Ovary (tissue), 10 donors: ENCODE measurements at places on chromosomes 12 and 14.

- peaks cover 6% of the 10 kb centered on the region for H3K4me1 ChIP-seq
- DNase-seq = no peak
- no peak overlapping the region for H3K27ac ChIP-seq
- no peak overlapping the region for H3K4me3 ChIP-seq
- H3K36me3 ChIP-seq = no peaks in the 10 kb centered on the region
These were observed 19.2 kb downstream of the PELI2 start for GRCh38 chr14:56137453-56137807.

GRCh38 chr12:76206677-76207072 is 122.2 kb upstream of the NAP1L1 start:
- no peaks in the 10 kb centered on the region for H3K4me1 ChIP-seq
- no peak overlapping the region for H3K4me3 ChIP-seq
- no peak overlapping the region for H3K27ac ChIP-seq

- peaks cover 2% of the 10 kb centered on the region for H3K4me1 ChIP-seq
- no peaks in the 10 kb centered on the region for H3K27me3 ChIP-seq
- no peak overlapping the region for H3K4me3 ChIP-seq
These were observed 90.2 kb downstream of the NTN4 start for GRCh38 chr12:95700316-95700785.

- no peak overlapping the region for H3K27ac ChIP-seq
- DNase-seq = no peak
- H3K27me3 ChIP-seq = no peaks in the 10 kb centered on the region
- no peaks in the 10 kb centered on the region for H3K36me3 ChIP-seq
- no peaks in the 10 kb centered on the region for H3K4me1 ChIP-seq
These were observed 190.2 kb downstream of the FSCB start for GRCh38 chr14:44316647-44317440.

DNA sequence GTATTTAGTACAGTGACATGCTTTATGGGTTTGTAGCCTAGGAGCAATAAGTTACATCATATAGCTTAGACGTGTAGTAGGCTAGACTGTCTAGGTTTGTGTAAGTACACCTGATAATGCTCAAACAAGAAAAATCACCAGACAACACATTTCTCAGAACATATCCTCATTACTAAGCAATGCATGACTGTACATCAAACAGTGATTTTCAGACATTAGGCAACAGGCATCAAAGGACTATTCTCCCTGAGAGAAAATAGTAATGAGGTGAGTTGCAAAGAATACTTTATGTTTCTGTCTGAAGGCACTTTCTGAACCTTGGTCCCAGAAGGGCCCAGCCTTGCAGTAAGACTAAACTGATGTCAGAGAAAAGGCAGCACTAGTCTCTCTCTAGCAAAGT is 48.4 kb upstream of the SYT10 start:
- no peak for DNase-seq
- no peaks in the 10 kb centered on the region for H3K36me3 ChIP-seq
- no peak overlapping the region for H3K27ac ChIP-seq
- H3K4me3 ChIP-seq = no peak overlapping the region
- H3K4me1 ChIP-seq = no peaks in the 10 kb centered on the region

DNA sequence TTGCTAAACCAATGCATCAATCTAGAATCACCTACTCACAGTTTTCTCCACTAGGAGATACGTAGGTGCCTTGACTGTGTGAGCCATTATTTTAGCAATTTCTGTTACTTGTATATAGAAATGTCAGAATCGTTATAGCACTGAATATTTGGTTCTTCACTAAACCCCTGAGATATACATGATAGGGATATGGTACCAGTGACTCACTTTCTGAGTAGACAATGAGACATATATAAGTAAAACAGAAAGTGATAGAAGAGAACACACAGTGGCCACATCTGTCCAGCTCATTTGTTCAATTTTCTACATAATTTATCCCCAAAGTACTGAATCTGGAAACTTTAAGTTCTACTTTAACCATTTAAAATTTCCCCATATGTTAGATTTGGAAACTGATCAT is 1505.5 kb upstream of the TMEM132C start:
- H3K27ac ChIP-seq = no peak overlapping the region
- no peak overlapping the region for H3K4me3 ChIP-seq
- no peaks in the 10 kb centered on the region for H3K36me3 ChIP-seq
- DNase-seq = no peak

GRCh38 chr12:123621101-123621500 is 12.4 kb downstream of the EIF2B1 start:
- H3K27ac ChIP-seq = no peak overlapping the region
- no peak for DNase-seq
- no peaks in the 10 kb centered on the region for H3K4me1 ChIP-seq
- H3K36me3 ChIP-seq = no peaks in the 10 kb centered on the region
- no peaks in the 10 kb centered on the region for H3K27me3 ChIP-seq
- no peak overlapping the region for H3K4me3 ChIP-seq

GRCh38 chr12:71848212-71848611 is 8.7 kb downstream of the TBC1D15 start:
- H3K4me1 ChIP-seq = peaks cover 2% of the 10 kb centered on the region
- H3K27ac ChIP-seq = no peak overlapping the region
- H3K4me3 ChIP-seq = no peak overlapping the region
- H3K27me3 ChIP-seq = no peaks in the 10 kb centered on the region
- DNase-seq = no peak
